Right renal pelvis (tissue), 4 donors: ENCODE measurements at places on chromosomes 5 and 9. TPM values are rescaled to one million over a fixed set of nuclear protein-coding genes. Genes with fewer than 3 reads are reported as not detected.

GRCh38 chr9:113215132-113215531 is 5.9 kb downstream of the FKBP15 start:
- DNase-seq = no peak

GRCh38 chr5:127053049-127053448 is 20.3 kb downstream of the C5orf63 start:
- DNase-seq = no peak

GRCh38 chr9:134025606-134026541 is 593 bp downstream of the BRD3OS start:
- peak; percentile 41 for DNase-seq

DNA sequence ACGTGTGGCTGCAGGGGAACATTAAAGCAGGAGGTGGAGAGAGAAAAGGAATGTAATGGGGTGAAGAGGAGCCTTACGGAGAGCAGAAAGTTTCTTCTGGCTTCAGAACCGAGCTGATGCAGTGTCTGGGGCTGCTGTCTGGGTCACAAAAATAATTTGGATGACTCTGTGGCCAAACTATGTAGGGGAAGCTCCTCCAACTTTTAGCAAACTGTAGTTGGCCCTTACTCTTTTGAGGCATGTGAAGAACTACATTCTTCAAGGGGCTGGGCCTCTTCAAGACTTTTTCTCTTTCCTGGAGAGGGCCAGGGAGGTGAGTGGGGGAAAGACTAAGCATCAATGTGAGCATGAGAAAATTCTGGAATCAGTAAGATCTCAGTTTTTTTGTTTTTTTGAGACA is 31.9 kb upstream of the SPARC start:
- no peak for DNase-seq

GRCh38 chr5:157915638-157916037 is 56.7 kb upstream of the CLINT1 start:
- no peak for DNase-seq

DNA sequence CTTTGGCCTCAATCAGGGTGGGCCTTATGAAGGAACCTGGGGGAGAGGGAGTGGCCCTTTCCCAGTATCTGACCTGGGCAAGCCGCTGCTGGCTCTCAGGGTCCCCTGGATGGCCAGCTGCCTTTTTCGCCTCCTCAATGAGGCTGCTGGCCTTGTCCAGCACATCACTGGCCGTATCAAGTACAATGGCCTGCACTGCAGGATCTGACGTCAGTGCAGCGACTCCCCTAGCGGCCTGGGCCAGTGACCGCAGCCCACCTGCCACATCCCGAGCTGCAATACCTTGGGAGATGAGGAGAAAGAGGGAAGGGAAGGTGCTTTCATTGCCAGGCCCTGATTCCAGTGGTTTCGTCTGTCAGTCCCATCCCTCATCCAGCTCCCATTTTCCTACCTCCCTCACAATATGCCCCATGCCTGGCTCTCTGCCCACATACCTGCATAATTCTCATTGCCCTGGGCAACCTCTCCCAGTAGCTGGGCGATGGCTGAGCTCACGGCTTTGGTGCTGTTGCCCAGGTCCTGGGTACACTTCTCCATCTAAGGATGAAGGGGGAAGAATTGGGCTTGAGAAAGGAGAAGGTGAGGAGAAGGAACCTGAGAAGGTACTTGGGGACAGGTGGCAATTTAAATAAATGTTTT is 19.1 kb downstream of the TLN1 start:
- DNase-seq = no peak

DNA sequence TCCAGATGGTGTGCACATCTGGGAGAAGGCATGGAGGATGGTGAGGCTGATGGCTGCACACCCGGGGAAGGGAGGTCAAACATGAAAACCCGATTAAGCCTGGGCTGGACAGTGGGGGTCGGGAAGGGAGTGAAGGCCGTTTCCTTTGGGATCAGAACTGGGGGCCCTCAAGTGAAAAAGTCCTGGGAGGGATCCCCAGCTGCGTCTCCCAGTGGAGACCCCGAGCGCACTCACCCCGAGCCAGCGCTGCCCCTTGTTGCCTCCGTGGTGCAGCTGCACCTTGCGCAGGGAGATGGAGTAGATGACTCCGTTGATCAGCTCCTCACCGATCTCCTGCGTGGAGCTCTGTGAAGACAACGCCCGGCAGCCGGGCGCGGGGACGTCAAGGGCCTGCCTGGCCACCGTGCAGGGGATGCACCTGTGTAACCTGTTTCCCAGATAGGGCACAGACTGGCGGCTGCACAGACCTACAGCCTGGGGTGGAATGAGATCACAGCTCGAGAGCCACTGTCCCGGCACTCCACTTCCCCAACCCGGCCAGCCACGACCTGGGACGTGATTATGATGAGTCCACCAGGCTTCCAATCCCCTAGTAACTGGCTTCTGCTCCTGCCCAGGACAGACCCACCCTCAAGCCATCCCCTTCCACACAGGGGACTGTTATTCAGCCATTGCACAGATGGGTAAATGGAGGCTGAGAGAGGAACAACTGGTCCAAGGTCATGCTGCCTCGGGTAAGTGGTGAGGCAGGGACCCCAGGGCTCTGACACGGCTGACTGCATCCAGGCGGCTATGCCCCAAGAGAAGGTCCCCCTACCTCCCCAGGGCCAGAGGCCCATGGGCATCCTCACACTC is 9.0 kb downstream of the RALGDS start:
- DNase-seq = no peak

DNA sequence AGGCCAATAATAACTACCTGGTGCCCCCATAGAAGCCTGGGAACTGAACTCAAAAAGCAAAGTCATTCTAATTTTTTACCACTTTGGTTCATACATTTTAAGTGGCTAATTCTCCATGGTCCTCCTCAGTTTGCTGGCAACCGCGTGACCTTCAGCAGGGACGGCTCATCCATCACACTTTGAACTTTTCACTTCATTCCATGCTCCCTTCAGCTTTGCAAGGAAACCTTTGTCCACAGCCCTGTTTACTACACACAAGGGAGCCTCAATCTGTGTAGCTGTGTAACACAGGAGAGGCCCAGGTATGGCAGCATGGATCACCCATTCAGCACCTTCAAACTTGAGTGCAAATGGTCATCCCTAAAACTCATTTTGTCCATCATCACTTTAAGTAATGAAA is 552.4 kb downstream of the IRX1 start:
- no peak for DNase-seq

DNA sequence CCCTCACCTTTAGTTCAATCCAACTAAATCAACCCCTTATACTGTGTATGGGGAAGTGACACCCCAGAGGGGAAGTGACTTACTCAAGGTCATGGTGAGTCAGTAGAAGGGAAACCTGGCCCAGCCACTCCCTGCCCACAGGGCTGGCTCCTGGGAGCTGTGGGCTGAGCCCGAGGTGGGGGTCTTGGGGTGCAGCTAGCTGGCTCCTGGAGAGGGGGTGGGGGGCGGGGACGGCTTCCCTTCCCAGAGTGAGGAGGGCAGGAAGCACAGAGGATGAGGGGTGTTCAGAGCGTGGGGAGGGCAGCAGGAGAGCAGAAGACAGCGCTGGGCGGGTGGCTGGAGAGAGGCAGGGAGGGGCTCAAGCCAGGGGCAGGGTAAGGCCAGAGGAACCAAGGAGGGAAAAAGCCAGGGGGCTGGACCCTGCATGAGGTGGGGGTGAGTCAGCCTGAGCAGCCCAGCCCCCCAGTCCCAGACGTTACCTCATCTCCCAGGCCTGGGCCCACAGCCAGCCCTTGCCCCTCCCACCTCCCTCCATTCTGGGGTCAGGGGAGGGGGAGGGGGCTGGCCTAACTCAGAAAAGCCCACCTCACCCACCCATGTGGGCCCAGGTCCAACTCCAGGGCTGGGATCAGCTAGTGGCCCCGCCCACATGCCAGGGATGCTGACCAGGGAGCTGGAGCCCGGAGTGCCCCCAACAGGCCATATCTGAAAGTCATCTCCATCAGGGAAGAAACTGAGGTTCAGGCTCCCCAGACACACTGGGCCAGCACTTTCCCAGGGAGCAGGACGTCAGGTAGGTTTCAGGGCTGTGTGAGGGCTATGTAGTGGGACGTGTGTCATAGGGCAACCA is 2.8 kb downstream of the PDLIM7 start:
- no peak for DNase-seq

GRCh38 chr5:31964007-31964360 is 210.1 kb downstream of the GOLPH3 start:
- DNase-seq = no peak

GRCh38 chr9:89452561-89452960 is 45.4 kb downstream of the SEMA4D start:
- no peak for DNase-seq

DNA sequence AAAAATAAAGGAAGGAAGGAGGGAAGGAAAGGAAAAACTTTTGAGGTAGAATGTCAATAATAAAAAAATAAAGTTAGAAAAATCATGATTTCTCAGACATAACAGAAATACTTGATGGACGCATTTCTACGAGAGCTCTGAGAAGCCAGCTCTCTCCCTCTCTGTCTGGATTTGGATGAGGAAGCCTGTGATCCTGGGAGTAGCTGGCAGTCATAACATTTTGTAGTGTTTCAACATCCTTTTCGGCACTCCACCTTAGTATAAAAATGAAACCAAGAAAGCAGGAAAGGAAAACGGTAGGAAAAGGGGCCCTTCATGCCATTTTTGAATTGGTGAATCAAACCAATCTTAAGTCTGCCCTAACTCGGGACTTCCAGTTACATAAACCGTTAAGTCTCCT is 321.3 kb downstream of the EPB41L4A start:
- DNase-seq = no peak

DNA sequence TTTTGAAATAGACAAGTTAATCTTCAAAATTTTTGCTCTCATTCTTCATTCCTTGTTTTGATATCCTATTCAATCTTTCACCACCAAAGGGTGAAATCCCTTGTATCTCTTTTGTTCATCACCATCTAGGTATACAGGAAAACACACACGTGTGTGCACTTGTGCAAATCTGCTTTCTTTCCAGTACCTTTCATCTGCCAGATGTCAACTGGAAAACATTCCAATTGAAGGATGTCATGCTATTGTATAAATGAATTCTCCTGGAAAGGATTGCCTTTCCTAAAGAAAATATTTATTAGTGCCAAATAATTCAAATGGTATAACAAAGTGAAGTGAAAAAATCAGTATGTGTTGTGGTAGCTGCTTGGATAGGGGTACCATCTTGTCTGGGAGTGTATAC is 123.7 kb downstream of the RANBP17 start:
- DNase-seq = no peak

DNA sequence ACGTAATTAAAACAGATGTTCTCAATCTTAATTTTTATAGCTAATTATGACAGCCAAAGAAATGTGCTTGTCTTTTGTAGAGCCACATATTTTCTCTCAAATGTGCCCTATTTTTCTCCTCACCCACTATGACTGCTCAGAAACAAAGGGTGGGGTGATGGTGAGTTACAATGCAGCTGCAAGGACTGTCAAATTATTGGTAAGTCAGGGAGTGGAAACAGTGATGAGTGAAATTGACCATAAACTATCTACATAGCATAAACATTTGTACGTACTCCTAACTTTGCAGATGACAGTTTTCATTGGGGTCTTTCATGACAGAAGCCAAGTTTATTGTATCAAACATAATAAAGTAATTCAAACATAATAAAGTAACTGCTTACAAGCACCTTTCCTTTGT is 215.9 kb downstream of the MCTP1 start:
- no peak for DNase-seq

GRCh38 chr5:81225463-81225862 is 7.7 kb upstream of the CKMT2 start:
- DNase-seq = no peak

DNA sequence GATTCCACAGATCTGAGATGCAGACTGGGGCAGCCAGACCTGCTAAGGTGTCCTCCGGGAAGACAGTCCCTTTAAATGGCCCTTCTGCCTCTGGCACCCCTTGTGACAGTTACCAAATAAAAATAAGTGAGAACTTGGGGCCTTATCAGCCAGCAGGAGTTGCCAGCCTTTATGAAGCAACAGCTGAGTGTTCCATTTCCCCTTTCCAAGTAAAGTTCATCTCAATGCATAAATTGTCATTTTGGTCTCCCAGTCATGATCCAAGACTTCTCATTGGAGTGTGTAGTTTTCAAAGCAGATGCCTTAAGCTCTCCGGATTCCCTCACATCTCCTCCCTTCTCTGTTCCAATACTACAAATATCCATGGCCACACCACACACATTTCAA is 4.1 kb downstream of the PTCH1 start:
- DNase-seq = no peak

DNA sequence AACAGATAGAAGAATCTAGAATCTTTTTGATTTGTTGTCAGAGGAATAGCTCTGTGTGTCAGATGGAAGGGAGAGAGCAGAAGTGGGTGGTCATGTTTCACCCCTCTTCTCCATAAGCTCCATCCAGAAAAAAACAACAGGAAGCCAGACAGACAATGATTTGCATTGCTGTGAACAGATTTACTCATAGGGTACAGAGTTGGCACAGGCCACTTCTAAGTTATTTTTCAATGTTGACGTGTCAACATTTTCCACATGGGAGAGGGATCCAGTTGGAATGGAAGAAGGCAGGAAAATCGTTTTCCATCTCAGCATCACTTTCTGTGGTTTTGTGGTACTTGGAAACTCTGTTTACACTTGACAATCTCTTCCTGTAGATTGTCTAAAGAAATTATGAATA is 86.7 kb downstream of the INSYN2B start:
- DNase-seq = no peak

DNA sequence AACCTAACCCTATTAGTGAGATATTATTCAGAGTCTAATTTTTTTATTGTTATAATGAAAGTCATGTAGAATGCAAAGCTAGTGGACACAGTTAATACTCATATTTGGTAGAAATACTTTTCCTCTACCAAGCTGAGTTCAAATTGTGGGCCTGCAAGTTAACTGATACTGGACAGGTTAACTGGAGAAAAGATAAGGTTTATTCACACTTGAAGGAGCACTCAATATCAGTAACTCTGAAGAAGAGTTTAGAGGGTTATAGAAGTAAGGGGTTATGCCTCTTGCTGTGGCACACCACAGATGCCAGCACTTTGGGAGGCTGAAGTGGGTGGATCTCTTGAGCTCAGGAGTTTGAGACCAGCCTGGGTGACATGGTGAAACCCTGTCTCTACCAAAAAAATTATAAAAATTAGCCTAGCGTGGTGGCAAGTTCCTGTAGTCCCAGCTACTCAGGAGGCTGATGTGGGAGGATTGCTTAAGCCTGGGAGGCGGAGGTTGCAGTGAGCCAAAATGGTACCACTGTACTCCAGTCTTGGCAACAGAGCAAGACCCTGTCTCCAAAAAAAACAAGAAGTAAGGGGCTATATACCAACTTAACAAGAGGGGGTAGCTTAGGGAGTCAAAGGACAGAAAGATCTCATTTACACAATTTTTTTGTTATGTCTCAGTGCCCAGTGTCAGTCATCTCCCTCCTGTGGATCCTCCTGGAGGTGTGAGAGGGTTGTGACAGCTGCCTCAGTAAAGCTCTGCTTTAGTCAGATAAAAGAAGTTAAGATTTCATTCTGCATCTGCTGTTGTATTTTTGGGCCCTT is 121.2 kb upstream of the GRHPR start:
- no peak for DNase-seq

- DNase-seq = no peak
These were observed 16.9 kb downstream of the LCN9 start for GRCh38 chr9:135680056-135680455.

Gene TAS2R1
- not detected for polyA plus RNA-seq

Gene PCDHB5
- 9.9 TPM for polyA plus RNA-seq

Gene TRIM7
- 0.18 TPM for polyA plus RNA-seq

Gene CDKN2A
- 0.24 TPM for polyA plus RNA-seq

Gene ELOVL7
- 23.1 TPM for polyA plus RNA-seq

Gene RNF180
- polyA plus RNA-seq = 9.2 TPM

Gene PCDHA9
- polyA plus RNA-seq = 0.11 TPM

Gene SMIM33
- 0.03 TPM for polyA plus RNA-seq

Gene FNIP1
- polyA plus RNA-seq = 18.1 TPM

Gene NDUFS6
- polyA plus RNA-seq = 48.6 TPM
